ENCODE measurements at places on chromosomes 12 and 14.

- DNase-seq: no peak
Observed at GRCh38 chr14:99566390-99567354, 37.3 kb downstream of the CCDC85C start.

DNA sequence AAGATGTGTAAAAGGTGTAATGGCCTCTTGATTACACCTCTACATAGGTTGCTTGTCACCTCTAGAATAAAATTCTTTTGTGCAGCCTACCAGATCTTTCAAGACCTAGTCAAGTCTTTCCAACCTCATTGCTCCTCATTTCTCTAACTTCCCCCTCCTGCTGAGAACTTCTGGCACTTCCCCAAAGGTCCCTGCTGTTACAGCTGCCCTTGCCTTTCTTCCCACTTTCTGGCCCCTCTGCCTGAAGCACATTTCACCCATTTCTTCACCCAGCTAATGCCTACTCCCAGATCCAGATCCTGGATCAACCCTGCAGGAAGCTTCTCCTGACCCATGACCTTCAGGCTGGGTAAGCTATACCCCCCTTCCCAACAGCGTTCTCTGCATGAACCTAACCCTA lies 1.5 kb downstream of the TSHR start:
- no peak for DNase-seq

- no peak for DNase-seq
Observed at GRCh38 chr14:54332490-54332889, 64.3 kb upstream of the CDKN3 start.

DNA sequence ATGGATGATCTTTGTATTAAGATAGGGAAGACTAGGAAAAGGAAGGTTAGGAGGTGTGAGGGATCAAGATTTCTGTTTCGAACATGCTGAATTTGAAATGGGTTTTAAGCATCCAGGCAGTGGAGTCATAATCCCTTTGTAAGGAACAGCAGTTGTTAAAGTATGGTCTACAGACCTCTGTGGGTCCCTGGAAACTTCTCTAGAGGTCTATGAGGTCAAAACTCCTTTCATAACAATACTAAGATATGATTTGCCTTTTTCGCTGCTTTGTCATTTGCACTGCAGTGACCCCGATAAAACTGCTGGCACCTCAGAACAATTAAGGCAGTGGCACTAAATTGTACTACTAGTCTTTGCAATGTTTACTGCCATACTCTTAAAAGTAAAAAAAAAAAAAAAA lies 1.5 kb downstream of the RAD51AP1 start:
- DNase-seq: no peak

- no peak for DNase-seq
Observed at GRCh38 chr14:75495399-75495798, 26.9 kb upstream of the BATF start.
